ENCODE measurements at places on chromosomes 2 and 18. TPM values are rescaled to one million over a fixed set of nuclear protein-coding genes. Genes with fewer than 3 reads are reported as not detected.

Gene WDR54
- 2.2 TPM for total RNA-seq

Gene VWA3B
- 0.32 TPM for total RNA-seq

Gene FBXO48
- 1.1 TPM for total RNA-seq

Gene TIA1
- total RNA-seq = 44.3 TPM

Gene FECH
- 34.5 TPM for total RNA-seq

Gene MAPRE2
- 101 TPM for total RNA-seq

Gene PAX8
- 0.35 TPM for total RNA-seq

Gene PAIP2B
- 69.7 TPM for total RNA-seq
